ENCODE measurements at places on chromosomes 16 and 17.

DNA sequence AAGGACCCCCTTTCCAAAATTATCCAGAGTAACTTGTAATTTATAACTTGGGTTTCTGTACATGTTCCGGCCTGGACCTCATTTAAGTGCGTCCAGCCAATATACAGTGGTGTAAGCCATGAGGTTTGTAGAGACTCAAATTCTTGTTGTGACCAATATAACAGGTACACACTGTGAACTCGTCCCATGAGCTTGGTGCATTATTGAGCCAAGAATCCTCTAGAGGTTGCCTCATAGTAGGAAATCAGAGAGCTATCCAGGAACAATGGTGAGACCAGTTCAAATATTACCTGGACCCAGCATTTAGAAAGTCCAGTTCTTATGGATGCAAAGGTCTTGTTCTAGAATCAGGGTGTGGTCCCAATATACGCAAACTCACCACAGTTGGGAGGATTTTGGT is 138.2 kb downstream of the NPIPB5 start:
- no peak for DNase-seq

GRCh38 chr16:973366-973765 is 2.6 kb upstream of the LMF1 start:
- DNase-seq, result no peak

GRCh38 chr16:12142157-12142556 is 165.6 kb downstream of the SNX29 start:
- DNase-seq, result no peak

GRCh38 chr16:78761427-78761826 is 662.0 kb downstream of the WWOX start:
- DNase-seq, result peak; percentile 44

DNA sequence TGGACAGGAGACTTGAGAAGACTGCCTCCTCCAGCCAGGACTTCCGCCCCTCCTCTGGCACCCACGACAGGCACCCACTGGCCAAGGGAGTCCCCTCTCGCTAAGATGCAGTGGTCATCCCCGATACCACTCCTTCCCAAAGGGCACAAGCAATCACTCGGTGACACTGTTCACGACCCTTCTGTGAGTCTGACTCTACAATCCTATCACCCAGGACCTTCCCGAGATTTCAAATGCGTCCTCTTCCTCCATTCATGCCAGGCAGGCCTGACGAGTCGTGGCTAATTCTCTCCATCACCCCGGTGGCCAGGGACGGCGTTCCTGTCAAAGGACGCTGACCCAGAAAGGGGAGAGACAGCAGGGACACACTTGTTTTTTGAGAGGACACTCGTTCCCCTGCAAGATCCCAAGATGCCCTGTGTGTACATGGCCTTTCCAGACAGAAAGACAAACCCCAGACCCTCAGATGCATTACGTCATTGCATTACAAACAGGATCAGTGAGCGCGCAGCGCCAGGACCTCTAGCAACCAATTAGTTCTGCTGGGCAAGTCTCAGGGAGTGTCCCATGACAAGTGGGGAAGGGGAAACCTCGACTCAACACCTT is 12.2 kb downstream of the FBXO31 start:
- no peak for DNase-seq

DNA sequence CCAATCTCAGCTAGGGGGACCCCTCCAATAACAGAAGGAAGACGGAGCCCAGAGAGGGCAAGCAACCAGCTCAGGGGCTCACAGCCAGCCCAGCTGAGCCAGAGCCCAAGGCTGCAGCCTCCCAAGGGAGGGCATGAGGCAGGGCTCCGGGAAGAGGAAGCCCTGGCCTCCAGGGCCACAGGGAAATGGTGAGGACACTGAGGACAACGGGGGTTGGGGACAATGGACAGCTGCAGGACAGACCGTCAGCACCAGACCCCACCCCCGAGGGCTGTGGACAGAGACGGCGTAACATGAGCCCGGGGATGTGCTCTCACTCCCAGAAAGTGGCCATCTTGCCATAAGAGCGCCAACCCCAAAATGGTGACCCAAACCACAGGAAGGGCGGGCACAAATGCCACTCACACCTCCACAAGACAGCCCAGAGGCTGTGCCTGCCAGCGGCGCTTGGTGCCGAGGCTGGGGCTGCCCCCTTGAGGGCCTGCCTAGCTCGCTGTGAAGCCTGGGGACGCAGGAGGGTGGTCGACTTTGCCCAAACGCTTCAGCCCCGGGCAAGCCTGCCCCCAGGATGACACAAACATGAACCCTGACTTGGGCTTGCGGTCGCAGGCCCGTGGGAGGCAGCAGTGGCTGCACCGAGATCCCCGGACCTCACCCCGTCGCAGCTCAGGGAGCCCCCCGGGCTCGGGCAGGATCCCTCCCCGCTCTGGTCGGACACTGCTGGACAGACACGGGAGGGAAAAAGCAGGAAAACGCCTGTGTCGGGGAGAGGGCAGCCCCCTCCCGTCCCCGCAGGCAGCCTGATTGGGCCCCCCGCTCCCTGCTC is 10.5 kb downstream of the PIMREG start:
- DNase-seq, result no peak
